ENCODE measurements at places on chromosomes 4 and X.
A peak's percentile ranks its signal among the peaks of the same experiment; 100 is the strongest.

- DNase-seq = peak; percentile 20
These were observed 171.8 kb downstream of the HNRNPD start for GRCh38 chr4:82201805-82202641.

GRCh38 chr4:107248571-107248970 is 212.5 kb upstream of the DKK2 start:
- DNase-seq = no peak

- DNase-seq = peak; percentile 6
These were observed 40.9 kb upstream of the HMX1 start for GRCh38 chr4:8912506-8912905.

- no peak for DNase-seq
These were observed 29.6 kb downstream of the FAM47B start for GRCh38 chrX:34972206-34972605.

GRCh38 chrX:133401536-133401935 is 13.8 kb downstream of the GPC4 start:
- no peak for DNase-seq

DNA sequence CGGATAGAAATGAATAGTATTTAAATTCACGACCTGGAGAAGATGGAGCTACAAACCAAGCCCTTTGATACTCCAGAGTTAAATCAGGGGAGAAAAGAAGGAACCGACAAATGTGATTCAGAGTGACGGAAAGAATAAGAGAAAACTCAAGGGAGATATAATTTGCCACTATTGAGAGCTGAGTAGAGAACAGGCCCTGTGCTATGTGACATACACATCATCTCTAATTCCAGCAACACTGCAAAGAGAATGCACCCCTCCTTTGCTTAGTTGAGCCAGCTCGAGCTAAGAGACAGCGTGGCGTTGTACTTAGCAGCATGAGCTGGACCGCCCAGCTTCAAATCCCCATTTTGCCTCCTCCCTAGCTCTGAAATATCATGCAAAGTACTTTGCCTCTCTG is 266.4 kb upstream of the TENM3 start:
- no peak for DNase-seq

- peak; percentile 90 for DNase-seq
These were observed 2.1 kb upstream of the FAT1 start for GRCh38 chr4:186725469-186726425.

- DNase-seq = no peak
These were observed 103.3 kb downstream of the PARM1 start for GRCh38 chr4:75036046-75036830.

GRCh38 chr4:31290836-31291235 is 570.7 kb downstream of the PCDH7 start:
- DNase-seq = no peak

DNA sequence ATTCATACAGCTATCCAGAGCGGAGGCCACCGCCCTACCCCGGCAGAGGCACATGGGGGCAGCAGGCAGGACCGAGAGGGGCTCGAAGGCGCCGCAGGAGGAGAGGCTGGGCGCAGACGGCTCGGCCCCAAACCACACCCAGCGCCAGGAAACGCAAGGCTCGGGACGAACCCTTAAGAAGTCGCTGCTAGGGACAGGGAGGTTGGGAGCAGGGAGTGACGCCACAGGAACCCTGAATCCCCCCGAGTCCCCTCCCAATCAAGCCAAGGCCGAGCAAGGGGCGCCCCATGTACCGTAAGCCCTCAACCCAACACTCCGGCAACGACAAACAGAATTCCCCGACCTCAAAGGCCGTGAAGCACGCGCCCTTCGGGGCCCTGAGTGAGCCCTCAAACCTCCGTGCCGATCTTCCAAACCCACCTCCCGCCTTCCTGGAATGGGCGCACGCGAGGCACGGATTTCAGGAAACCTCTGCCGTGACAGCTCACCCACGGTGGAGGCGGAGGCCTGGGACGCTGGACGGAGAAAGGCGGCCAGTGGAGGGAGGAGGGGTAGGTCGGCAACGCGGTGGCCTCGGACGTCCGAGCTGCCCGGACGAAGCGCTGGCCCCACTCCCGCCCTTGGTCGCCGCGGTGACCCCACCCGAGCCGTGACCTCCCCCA is 1.8 kb downstream of the ZFYVE28 start:
- peak; percentile 51 for DNase-seq

GRCh38 chrX:47093248-47093647 is 15.0 kb downstream of the RGN start:
- peak; percentile 9 for DNase-seq

DNA sequence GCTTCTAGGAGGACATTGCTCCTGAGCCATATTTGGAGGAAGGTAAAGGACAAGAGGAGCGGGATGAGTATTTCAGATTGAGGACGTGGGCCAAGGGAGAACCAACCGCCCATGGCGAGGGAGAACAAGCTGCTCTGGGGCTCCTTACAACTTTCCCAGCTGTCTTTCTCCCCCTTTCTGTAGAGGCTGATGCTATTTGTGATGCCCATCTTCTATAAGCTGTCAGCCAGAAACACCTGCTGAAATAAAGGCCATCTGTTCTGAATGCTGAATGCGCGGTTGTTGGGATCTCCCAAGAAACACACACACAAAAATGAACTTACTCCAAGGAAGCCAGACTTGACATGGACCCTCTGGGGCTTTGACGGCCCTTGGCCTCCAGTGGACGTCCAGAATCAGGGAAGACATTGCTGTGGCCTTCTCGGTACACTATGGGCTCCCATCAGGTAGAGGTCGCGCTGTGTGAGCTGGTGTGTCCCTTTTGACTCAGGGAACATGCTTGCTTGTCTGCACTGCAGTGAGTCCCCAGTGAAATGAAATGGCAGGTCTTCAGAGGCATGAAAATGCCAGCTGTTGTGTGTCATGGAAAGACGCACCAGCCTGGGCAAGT is 30.9 kb downstream of the RWDD4 start:
- DNase-seq = no peak

Data from GM03348 (cell line).